Fibroblast of lung (primary cell): ENCODE measurements at places on chromosomes 12 and 14. TPM values are rescaled to one million over a fixed set of nuclear protein-coding genes. Genes with fewer than 3 reads are reported as not detected.
A peak's percentile ranks its signal among the peaks of the same experiment; 100 is the strongest.

DNA sequence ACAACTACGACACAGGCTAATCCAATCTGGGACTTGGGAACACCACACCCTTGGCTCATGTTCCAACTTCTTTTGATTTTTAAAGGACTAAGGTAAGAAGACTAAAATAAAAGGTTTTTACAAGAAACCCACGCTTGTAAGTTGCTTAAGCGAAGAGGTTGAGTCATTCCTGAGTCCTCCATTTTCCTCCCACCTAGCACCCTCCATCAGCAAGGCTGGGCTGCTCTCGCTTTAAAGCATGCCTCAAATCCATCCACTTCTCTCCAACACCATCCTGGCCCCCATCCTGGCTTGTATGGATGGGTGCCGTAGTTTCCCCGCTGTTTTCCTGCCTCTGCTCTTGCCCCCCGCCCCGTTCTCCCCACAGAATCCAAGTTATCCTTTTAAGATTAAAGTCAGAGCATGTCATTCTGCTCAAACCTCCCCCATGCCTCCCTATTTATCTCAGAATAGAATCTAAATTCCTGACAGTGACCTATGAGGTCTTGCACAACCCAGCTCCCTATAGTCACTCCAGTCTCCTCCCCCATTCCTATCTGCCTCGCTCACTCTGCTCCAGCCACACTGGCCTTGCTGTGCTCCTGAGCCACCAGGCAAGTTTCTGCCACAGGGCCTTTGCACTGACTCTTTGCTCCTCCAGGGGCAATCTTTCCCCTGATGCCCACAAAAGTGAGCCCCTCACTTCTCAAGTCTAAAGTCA is 34.5 kb downstream of the SCARB1 start:
- peak; percentile 87 for DNase-seq

GRCh38 chr12:43832463-43833168 is 3.3 kb upstream of the TMEM117 start:
- DNase-seq, result no peak

DNA sequence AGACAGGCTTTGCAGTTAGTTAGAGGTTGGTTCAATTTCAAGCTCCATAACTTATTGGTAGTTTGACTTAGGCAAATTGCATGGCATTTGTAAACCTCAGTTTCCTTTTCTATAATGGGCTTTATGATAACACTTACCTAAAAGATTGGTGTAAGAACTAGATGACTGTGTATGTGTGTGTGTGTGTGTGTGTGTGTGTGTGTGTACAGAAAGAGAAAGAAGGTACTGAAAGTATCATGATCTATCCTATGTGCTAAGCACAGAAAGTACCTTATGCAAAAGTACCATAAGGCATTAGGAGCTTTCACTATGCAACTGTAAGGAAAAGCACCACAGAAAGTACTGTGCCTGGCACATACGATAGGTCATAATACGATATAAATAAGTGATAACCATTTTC is 304.3 kb upstream of the KITLG start:
- no peak for DNase-seq

GRCh38 chr12:93333828-93334227 is 43.9 kb upstream of the NUDT4 start:
- DNase-seq, result no peak

DNA sequence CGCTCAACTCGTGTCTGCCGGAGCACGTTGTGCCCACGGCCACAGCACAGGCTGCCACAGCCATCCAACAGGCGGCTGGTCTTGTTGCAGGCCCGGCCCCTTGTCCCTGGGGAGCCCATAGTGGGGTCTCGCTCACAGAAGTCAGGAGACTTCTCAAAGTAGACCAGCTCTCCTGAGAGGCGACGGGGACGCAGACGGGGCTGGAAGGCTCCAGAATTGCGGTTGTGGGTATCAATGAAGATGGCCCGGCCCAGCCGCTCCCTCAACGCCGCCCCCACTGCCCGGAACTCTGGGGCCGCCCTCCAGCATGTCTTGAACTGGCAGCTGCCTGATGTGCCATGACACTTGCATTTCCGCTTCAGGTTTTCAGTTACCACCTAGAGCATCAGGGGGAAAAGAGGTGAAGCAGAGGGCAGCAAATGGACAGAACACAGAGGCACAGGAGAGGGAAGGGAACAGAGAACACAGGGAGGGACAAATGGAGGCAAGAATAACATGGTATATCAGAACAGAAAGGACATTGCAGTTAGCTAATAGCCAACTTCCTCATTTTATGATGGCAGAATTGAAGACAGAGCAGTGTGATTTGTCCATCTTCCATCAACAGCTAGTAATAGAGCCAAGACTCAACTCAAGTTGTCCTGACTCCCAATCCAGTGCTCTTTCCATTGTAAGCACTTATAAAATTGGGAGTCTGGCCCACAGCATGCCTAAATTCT is 5.2 kb downstream of the WNT10B start:
- no peak for DNase-seq

DNA sequence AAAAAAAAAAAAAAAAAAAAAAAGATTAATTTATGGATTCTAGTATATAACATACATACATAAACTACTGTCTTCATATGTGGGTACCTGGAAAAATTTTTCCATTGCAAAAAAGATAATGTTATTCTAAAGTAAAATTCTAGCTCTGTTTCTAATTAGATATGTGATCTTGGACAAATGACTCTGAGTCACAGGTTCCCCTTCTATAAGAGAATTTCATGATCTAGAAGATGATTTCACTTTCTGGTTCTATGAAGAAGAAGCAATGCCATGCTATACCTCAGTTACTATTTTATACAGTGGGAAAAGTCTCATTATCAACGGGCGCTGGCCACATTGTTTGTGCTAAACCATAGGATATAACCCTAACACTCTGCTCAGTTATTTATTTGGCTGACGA is 351.3 kb downstream of the ZFP36L1 start:
- DNase-seq, result no peak

DNA sequence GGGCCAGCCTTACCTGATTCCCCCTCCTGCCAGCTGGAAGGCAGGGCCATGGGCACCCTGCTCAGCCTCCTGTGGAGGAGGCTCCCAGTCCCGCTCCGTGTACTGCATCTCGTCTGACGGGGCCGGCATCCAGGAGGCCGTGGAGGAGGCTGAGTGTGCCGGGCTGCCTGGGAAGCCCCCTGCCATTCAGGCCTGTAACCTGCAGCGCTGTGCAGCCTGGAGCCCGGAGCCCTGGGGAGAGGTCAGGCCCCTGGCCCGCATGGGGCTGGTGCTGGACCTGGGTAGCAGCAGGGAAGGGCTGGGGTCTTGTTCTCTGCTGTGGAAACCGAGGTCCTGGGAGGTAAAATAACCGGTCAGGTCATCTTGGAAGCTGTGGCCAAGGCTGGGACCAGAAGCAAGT is 16.4 kb downstream of the PAPLN start:
- DNase-seq, result no peak

DNA sequence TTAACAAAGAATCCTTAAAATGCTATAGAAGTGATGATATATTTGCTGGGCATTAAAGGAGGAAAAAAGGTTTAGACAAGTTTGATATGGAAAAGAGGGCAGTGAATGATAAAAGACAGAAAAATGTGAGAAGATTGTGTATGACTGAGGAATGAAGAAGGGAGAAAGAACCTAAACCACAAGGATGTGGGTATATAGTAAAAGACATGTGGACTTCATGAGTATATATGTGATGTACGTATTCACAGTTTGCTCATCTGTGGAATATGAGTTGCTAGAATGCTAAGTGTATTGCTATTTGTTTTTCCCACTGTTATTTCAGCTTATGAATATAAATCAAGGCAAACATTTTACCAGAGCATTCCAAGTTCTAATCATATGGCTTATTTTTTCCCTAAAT is 2.1 kb upstream of the SLC16A7 start:
- no peak for DNase-seq

DNA sequence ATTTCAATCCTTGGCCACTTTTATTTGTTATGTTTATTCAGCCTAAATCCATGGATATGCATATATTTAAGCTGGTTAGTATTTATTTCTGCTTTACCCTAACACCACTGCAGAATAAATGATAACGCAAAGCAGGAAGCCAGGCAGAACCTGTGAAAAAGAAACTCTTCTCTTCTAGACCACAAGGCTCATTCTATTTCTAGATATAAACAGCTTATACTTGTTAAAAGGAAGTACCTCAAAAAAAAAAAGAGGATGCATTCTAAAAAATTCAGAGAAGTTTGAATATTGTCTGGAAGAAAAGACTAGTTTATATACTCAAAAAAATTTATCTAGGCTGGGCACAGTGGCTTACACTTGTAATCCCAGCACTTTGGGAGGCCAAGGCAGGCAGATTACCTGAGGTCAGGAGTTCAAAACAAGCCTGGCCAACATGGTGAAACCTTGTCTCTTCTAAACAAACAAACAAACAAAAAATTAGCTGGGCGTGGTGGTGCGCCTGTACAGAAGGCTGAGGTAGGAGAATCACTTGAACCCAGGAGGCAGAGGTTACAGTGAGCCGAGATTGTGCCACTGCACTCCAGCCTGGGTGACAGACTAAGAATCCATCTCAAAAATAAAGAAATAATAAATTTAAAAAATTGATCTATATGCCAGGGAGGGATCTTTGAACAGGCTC is 55.8 kb downstream of the GALNT4 start:
- no peak for DNase-seq

- no peak for DNase-seq
These were observed 15.6 kb upstream of the TFCP2 start for GRCh38 chr12:51188359-51189051.

DNA sequence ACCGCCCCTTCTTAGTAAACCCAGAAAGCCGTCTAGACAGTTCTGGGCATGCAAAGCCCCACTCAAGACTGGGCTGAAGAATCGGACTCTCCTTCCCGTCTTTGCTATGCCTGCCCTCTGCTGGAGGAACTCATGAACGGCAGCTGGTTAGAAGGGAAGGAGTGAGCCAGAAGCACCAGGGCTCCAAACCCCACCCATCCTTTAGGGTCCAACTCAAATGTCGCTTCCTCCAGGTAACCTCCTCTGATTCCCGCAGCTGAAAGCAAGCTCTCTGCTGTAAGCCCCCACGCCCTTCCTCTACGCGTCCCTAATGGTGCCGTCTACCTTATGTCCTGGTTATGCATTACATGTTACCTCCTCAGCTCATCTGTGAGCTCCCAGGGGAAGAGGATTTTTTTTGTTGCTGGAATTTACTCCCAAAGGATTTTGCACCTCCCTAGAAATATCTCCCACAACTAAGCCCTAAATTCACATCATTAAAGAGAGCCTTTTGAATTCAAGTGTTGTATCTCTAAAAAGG is 59.0 kb upstream of the SCN8A start:
- DNase-seq, result peak; percentile 76

GRCh38 chr14:34538871-34539406 is 562 bp downstream of the EAPP start:
- DNase-seq, result peak; percentile 3

DNA sequence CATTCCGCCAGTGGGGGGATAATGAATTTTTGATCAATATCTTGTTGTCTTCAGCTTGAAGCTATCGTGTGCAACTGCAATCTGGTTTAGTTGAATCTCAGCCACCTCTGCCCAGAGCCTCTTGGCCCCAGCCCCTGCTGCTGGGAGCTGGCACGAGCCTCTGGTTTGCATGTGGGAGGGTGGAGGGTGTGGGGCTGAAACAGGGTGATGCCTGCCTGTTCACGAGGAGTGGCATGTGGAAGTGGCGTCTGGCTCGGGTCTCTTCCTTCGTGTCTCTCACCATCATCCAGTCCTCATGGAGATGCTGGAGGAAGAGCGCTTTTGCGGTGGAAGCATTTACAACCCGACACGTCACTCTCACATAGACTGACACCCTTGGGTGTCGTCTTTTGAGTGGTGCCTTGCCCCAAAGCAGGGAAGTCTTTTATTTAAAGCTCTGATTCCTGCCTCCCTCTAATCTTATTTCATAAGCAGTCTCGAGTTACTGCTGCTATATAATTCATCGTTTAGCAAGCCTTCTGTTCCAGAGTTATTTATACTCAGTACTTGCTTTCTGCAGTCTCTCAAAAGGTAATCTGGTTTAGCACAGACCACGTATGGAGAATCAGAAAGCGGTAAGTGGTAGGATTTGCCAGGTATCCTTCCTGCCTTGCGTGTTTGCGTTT is 64.5 kb downstream of the AACS start:
- DNase-seq, result no peak

- no peak for DNase-seq
These were observed 43.8 kb downstream of the KRT80 start for GRCh38 chr12:52147964-52148463.

GRCh38 chr12:115975411-115975810 is 302.1 kb downstream of the MED13L start:
- no peak for DNase-seq

GRCh38 chr12:72315858-72316257 is 43.7 kb downstream of the TRHDE start:
- DNase-seq, result no peak

DNA sequence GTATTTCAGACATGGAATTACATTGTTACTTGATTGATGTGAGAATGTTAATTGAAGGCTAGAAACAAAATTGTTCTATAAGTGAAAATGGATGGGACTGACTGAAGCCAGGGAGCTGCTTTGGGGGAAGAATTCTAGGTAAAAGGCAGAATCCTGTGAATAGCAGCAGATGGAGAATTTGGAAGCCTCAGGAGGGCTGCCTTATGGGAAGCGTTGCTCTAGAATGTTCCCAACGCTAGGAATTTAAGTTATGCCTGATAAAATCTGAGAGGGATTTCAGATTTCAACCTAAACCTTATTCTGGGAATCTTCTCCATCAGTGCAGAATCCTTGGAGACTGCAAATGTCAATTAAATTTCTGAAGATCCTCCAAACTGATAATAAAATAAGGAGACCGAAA is 858.2 kb upstream of the FLRT2 start:
- no peak for DNase-seq

- DNase-seq, result no peak
These were observed 19.7 kb upstream of the NGB start for GRCh38 chr14:77290705-77291104.

DNA sequence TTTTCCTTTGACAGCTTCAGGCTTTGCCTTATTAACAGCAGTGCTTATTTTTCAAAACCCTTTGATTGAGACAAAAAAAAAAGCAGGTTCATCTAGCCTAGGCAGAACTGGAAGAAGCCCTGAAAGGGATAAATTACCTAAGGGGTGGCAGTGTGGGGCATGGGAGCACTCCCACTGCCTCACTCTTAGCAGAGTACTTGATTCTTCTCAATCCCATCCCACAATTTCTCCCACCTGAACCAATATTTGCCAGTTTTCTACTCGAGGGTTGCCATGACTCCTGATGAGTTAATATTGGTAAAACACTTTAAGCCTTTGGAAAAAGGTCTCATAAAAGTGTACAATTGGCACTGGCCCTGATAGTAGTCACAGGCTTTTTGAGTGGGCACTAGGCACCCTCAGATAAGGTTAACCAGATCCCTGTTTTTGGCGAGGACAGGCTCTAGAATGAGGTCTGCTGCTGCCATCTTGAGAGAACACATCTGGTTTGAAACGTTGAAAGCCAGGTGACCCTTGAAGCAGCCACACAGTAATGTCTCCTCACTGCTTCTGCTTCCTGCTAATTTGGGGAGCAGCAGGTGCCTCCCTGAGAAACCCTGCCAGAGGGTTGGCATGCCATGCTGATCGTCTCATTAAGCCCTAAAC is 320.0 kb downstream of the RAD51B start:
- no peak for DNase-seq

- DNase-seq, result no peak
These were observed 18.6 kb upstream of the ABCD2 start for GRCh38 chr12:39638178-39638577.

GRCh38 chr12:107564946-107565345 is 120.7 kb upstream of the PWP1 start:
- DNase-seq, result peak; percentile 20

ERO1A gene
- 28.5 and 34.5 TPM in 2 replicates for total RNA-seq

HOXC12 gene
- not detected in 2 replicates for total RNA-seq

LTBP2 gene
- 243 and 514 TPM in 2 replicates for total RNA-seq

GABARAPL1 gene
- 105 and 186 TPM in 2 replicates for total RNA-seq

P2RX2 gene
- not detected in 2 replicates for total RNA-seq

SLCO1B1 gene
- total RNA-seq, result not detected in 2 replicates
